ENCODE measurements at places on chromosomes 7 and 10.

DNA sequence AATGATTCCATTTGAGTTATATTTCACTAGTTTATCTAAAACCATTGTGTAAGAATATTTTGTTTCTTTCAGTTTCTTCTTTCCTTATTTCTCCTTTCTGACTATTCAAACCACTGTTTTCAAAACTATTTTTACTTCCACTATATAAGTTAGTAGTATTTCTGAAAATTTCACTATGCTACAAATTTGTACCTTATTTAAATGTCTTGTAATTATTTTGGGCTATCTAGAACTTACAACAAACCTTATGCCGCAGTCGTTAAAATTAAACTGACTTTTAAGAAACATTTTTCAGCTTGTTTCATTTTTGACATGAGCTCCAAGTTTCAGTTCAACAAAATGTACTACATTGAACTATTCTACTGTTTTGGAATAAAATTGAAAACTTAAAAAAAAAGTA, 1.8 kb downstream of the TFEC start:
- H3K27ac ChIP-seq = no peak overlapping the region
- no peak for DNase-seq
- H3K36me3 ChIP-seq = no peaks in the 10 kb centered on the region
- H3K4me3 ChIP-seq = no peak overlapping the region
- H3K27me3 ChIP-seq = no peaks in the 10 kb centered on the region

- no peaks in the 10 kb centered on the region for H3K36me3 ChIP-seq
- no peak overlapping the region for H3K27ac ChIP-seq
- H3K27me3 ChIP-seq = no peaks in the 10 kb centered on the region
- no peak overlapping the region for H3K4me3 ChIP-seq
- peaks cover 10% of the 10 kb centered on the region for H3K4me1 ChIP-seq
Observed at GRCh38 chr10:74637685-74638084, 188.7 kb upstream of the KAT6B start.

- H3K36me3 ChIP-seq = no peaks in the 10 kb centered on the region
- no peaks in the 10 kb centered on the region for H3K27me3 ChIP-seq
- no peak for DNase-seq
Observed at GRCh38 chr10:58431903-58432302, 46.7 kb downstream of the TFAM start.

- DNase-seq = no peak
- no peak overlapping the region for H3K27ac ChIP-seq
- H3K27me3 ChIP-seq = no peaks in the 10 kb centered on the region
- H3K4me1 ChIP-seq = peaks cover 6% of the 10 kb centered on the region
- H3K4me3 ChIP-seq = no peak overlapping the region
Observed at GRCh38 chr10:95389982-95390381, 99.2 kb upstream of the PDLIM1 start.

DNA sequence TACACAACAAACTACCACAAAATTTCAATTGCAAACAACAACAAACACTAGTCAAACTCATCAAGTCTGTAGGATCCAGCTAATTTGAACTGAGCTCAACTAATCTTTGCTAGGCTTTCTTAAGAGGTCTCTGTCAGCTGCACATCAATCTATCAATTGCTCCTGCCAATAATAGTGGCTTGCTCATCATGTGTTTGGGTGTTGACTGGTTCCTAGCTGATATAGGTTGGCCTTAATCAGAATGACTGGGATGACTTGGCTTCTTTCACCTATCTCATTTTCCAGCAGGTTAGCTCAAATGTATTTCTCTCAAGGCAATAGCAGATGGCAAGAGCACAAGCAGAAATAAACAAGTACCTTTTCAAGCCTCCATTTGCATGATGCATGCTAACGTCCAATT, 370.3 kb upstream of the NFE2L3 start:
- no peaks in the 10 kb centered on the region for H3K36me3 ChIP-seq
- H3K4me3 ChIP-seq = no peak overlapping the region
- no peak for DNase-seq
